Tibial artery (tissue), 4 donors: ENCODE measurements at places on chromosomes 2 and 18.

- no peak for DNase-seq
Observed at GRCh38 chr2:120392923-120393322, 47.0 kb downstream of the INHBB start.

DNA sequence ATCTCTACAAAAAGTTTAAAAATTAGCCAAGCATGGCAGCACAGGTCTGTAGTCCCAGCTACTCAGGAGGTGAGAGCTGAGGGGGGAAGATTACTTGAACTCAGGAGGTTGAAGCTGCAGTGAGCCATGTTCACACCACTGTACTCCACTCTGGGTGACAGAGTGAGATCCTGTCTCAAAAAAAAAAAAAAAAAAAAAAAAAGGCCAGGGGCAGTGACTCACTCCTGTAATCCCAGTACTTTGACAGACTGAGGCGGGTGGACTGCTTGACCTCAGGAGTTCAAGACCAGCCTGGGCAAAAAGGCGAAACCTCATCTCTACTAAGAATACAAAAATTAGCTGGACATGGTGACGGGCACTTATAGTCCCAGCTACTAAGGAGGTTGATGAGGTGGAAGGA, 37.0 kb downstream of the PUM2 start:
- DNase-seq = no peak

DNA sequence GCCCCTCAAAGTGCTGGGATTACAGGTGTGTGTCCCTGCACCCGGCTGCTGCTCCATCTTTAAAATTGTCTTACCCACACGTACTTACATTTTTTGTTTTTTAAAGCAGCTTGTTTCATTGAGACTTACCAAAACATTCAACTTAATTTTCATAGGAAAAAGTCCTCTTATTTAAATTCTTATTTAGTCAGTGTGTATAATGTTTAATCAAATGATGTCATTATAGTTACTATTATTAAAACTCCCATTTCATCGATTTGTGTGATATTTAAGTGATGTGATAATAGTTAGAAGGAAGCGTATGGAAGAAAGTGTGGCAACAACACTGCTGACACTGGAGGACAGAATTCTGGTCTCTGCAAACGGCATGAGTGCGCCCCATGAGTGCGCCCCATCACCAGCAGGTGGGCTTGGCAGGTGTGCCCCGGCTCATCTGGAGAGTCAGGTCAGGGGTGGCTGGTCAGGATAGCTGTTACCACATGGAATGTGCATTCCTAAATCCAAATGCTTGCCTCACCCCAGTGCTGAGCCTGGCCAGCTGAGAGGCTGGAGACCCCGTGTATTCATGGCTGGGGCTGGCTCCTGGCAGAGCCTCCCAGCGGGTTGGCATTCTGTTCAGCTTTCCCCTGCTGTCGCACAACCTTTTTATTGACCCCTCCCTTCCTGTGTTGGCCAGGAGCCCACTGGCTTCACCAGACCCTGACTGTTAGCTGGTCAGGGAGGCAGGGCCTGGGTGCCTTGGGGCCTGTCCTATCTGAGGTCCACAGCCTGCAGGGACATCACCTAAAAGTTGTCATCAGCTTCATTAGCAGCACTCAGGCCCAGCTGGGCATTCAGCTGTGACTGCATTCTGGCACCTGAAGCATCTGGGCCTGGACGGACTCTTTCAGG, 79.7 kb downstream of the AGAP1 start:
- DNase-seq = no peak

- DNase-seq = no peak
Observed at GRCh38 chr18:9096007-9096371, 6.5 kb upstream of the NDUFV2 start.

DNA sequence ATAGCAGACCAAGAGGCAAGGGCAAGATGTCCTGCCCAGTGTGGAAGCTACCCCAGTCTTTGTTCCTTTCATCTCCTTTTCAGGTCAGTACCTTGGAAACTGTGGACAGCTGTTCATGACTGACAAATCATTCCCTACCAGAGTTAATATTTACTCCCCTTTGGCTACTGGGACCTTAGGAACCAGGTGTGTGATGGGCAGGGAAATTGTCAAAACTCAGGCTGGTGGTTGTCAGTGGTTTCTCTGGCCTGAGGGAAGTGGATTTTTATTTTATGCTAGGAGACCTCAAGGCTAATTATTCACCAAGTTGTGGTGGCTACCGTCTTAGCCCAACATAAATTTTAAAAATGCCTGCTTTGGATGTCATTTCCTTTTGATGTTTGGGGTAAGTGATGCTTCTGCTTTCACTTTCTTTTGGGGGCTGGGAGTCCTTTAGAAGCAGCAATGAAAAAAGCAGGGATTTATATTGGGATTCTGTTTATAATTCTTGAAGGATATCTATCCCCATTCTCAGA, 119.3 kb downstream of the SETBP1 start:
- no peak for DNase-seq

- no peak for DNase-seq
Observed at GRCh38 chr2:104412384-104412783, 441.5 kb upstream of the POU3F3 start.

GRCh38 chr2:165969227-165969626, 15.7 kb upstream of the TTC21B start:
- DNase-seq = no peak

DNA sequence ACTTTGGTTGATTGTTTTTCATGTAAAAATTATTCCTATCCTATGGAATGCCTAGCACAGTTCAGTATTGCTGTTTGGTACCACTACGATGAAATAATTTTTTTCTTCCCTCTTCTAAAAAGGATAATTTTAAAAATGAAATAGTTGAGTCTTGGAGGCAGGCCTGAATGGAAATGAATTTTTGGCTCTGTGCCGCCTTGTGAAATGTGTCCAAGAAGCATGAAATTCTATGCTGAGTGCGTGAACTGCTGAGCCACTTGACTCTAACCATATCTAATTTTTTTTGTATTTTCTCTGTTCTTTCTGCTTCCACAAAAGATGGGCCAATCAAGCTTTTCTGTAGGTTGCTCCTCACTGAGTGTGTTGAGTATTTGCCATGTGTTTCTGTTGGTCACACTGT, 95.0 kb downstream of the PRPF40A start:
- DNase-seq = no peak

GRCh38 chr2:236014408-236015131, 153.6 kb downstream of the GBX2 start:
- DNase-seq = no peak

DNA sequence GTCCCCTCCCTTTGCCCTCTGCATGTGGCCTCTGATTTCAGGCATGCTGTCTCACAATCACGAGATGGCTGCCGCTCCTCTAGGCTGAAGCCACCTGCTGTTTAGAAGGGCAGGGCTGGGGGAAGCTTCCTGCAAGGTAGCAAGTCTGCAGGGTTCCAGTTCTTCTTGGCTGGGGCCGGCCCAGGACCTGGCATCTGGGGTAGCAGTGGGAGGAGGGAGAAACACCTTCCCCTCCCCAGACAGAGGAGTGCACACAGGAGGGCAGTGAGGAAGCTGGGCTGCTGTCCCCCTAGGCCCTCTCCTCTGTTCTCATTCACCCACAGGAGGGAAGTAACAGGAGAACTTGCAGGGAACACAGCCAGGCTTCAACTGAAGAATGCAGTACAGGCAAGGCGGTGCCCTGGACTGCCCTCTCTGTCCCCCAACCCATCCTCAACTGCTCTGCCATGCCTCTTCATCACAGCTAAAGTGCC, 345.9 kb upstream of the HS6ST1 start:
- no peak for DNase-seq

DNA sequence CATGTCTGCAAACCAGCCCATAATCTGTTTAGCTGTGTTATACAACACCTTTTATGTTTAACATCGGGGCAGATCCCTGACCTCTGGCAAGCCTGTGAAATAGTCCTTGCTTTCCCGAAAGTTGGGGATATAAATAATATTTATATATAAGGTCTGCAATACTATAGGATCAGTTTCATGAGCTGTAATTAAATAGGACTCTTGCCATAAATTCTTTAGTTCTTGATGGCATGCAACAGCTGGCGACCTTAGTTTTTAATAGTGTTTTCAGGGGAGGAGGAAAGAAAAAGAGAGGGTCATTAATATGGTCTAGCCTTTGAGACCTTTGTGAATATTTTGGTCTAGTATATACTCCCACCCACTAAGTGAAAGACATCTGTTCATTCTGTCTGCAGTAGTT, 166.5 kb downstream of the MTX2 start:
- no peak for DNase-seq

DNA sequence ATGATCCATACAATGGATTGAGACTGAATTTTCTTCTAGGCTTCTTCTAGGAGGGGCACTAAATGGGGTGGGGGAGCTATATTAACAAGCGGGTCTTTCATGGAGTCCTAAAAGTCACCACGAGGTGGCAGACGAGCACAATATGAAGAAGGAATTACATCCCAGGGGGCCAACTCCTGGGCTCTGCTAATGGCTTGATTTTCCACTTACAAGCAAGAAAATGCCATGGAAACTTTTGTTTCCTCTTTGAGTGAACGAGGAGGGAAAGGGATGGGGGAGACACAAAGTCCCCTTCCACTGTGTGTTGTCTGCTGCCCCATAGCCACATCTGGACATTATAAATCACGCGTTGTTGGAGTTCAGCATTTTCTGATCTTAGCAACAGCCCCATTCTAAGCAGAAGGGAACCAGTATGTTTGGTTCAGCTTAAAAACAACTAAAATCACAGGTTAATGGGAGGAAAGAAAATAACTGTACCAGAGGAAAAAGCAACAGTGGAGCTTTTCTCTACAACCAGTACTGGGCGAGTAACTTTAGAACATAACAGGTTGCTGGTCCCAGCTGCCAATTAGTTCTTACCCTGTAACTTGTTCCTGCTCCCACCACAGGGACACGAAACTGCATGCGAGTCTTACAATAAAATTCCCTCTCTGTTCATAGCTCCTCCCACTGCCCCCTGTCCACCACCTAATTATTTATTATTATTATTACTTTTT, 285.0 kb upstream of the PARD3B start:
- peak; percentile 71 for DNase-seq

GRCh38 chr18:60892441-60892840, 440.8 kb upstream of the CDH20 start:
- no peak for DNase-seq

DNA sequence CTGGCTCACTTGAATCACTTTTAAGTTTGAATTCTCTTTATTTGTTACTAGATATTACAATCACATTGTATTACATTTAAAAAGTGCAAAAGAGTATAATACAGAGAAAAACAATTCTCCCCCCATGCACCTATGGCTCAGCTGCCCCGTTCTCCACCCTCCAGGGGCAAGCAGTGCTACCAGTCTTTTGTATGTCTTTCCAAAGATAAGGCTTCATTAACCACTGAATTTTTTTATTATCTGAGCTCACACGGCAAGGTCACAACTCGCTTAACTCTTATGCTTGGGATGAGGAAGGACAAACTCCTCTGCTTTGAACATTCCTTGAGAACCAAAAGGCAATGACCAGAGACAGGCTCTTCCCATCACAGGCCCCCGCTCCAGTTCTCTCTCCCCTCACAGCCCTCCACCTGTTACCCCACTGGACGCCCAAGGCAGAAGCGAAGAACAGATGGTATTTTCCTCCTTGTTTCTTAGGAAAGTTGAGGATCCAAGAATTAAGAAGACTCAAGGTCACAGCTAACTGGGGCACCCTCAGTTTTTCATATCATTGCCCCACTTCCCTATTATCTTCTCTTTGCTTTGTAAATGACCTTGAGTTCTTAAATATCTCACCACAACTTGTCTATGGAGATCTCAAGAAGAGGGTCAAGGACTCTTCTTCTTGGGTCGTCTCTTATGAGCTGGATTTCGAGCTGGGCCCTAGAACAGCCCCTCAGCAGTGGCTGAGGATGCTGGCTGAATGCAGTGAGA, 30.1 kb downstream of the SH2D6 start:
- no peak for DNase-seq

- no peak for DNase-seq
Observed at GRCh38 chr18:13813271-13813849, 10.6 kb upstream of the MC5R start.

- no peak for DNase-seq
Observed at GRCh38 chr18:63259567-63260379, 59.8 kb downstream of the BCL2 start.

DNA sequence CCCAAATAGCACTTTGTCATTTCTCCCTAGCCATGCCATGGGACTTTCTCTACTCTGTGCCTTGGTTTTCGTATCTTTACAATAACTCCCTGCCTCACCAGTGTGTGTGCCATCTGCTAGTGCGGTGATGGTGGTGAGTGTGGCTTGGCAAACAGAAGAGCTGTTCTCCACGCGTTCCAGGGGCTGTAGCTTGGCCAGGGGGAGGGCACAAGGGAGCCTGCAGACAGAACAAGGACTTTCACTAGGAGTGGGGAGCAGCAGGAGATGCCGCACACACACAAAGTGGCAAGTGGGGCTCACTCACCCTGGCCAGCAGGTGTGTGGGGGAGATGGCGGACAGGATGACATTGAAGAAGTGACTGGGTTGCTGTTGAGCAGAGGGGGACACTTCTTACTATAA, 196.9 kb downstream of the HAUS1 start:
- DNase-seq = no peak

DNA sequence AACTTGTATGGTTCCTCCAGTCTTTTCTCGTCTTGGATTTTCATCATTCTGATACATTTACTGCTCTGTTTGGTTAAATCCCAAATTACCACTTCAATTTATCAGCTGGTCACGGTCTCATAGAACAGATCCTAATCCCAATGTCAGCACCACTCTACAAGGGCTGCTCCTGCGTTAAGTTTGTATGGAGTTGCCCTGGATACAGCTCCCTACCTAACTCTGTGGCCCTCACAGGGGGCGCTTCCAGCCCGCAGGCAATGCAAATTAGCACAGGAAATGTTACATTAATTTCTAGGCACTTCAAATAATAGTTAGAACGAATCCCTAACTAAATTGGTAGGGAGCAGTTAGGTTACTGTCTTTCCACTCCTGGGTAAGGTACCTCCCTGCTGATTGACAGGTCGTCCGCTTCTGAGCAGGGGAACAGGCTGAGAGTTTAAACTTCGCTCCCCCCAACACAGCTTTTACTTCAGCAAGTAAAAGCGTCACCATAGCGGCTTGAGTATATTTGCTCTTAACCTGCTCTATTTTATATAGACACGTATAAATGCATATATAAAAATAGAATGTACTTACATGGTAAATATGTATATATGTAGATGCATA, 238.5 kb upstream of the FANCL start:
- no peak for DNase-seq

DNA sequence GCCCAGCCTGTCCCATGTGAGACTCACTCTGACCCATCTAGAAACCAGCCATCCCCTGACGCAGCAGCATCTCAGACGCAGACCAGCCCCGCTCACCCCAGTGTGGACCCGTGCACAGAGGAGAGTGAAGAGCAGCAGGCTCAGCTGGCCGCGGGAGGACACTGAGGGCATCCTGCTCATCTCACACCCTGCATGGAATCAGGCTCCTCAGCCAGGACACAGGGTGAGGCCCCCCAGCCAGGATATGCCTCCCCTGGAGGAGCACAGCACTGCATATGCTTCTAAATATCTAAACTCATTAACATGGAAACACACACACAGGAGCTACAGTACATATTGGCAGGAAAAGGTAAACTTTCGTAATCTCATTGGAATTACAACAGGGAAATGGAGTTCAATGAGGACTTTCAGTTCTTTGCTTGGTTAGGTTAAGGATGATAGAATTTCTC, 34.4 kb downstream of the NEMP2 start:
- DNase-seq = no peak

- DNase-seq = no peak
Observed at GRCh38 chr2:173008786-173009185, 66.9 kb upstream of the MAP3K20 start.

- no peak for DNase-seq
Observed at GRCh38 chr2:48134704-48135103, 228.4 kb upstream of the FBXO11 start.

GRCh38 chr2:185665251-185665814, 73.3 kb upstream of the FSIP2 start:
- DNase-seq = no peak
